ENCODE measurements at places on chromosomes 16 and 17. TPM values are rescaled to one million over a fixed set of nuclear protein-coding genes. Genes with fewer than 3 reads are reported as not detected.

Gene USP36
- total RNA-seq, result 45.3 TPM

Gene TNS4
- total RNA-seq, result not detected

Gene EPN2
- 43.1 TPM for total RNA-seq

Gene CDH8
- 0.13 TPM for total RNA-seq

Gene FOXJ1
- not detected for total RNA-seq

Gene CDRT4
- 3.4 TPM for total RNA-seq

Gene ODF4
- not detected for total RNA-seq

Gene CACNG5
- total RNA-seq, result not detected

Gene GJC1
- 40.1 TPM for total RNA-seq

Gene KRT39
- total RNA-seq, result not detected

Gene CORO1A
- total RNA-seq, result 0.33 TPM

Gene SERPINF2
- 0.20 TPM for total RNA-seq
